Adipose tissue (tissue), 3 donors: ENCODE measurements at places on chromosomes 16 and 17. TPM values are rescaled to one million over a fixed set of nuclear protein-coding genes. Genes with fewer than 3 reads are reported as not detected.

AOC2 gene
- 8.9 TPM for polyA plus RNA-seq

RAB37 gene
- polyA plus RNA-seq: 2.2 TPM

GGT6 gene
- polyA plus RNA-seq: 1.6 TPM

KRT12 gene
- polyA plus RNA-seq: not detected

TBC1D3K gene
- polyA plus RNA-seq: not detected

IGF2BP1 gene
- polyA plus RNA-seq: not detected

KRT222 gene
- 0.98 TPM for polyA plus RNA-seq

CDYL2 gene
- polyA plus RNA-seq: 0.76 TPM

ZCCHC14 gene
- 7.6 TPM for polyA plus RNA-seq

KRTAP1-1 gene
- polyA plus RNA-seq: not detected

CCDC144A gene
- 1.5 TPM for polyA plus RNA-seq

NPW gene
- 0.54 TPM for polyA plus RNA-seq
